ENCODE measurements at places on chromosomes 13 and 19. TPM values are rescaled to one million over a fixed set of nuclear protein-coding genes. Genes with fewer than 3 reads are reported as not detected.

DNA sequence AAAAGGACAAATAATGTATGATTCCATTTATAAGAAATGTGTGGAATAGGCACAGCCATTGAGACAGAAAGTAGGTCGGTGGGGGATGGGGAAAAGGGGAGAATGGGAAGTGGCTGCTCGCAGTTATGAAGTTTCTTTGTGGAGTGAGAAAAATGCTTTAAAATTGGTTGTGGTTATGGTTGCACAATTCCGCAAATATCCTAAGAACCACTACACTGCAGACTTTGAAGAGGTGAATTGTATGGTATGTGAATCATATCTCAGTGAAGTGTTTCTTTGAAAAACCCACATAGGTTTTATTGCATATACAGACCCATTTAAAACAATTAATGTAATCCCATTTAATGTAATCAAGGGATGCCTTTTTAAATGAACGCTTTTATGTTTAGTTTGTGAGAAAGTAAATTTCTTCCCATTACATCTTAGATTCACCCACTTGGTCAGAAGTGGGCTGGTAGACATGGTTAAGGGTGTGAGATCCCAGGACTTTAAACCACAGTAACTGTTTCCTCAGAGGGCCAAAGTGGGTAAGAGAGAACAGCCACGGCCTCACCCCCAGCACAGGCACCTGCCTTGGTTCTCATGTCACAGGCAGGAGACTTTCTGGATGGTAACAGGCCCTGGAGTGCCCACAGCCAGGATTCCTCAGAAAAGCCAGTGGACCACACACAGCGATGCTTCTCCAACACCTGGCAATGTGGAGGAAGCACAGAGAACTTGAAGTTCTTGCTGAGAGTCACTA lies 119.3 kb upstream of the GJB6 start:
- DNase-seq: no peak

DNA sequence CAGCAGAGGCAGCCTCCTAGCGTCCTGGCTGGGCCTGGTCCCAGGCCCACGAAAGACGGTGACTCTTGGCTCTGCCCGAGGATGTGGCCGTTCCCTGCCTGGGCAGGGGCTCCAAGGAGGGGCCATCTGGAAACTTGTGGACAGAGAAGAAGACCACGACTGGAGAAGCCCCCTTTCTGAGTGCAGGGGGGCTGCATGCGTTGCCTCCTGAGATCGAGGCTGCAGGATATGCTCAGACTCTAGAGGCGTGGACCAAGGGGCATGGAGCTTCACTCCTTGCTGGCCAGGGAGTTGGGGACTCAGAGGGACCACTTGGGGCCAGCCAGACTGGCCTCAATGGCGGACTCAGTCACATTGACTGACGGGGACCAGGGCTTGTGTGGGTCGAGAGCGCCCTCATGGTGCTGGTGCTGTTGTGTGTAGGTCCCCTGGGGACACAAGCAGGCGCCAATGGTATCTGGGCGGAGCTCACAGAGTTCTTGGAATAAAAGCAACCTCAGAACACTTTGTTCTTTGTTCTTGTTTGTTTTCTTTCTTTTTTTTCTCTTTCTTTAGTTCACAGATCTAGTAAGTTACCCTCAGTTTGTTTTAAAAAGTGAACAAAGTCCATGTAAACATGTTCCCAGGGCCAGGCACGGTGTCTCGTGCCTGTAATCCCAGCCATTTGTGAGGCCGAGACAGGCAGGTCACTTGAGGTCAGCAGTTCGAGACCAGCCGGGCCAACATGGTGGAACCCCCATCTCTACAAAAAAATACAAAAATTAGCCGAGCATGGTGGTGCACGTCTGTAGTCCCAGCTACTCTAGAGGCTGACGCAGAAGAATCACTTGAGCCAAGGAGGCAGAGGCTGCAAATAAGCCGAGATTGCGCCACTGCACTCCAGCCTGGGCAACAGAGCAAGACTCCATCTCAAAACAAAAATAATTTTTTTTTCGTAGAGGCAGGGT lies 10.2 kb downstream of the ANGPTL4 start:
- no peak for DNase-seq

GRCh38 chr19:17448131-17448967 lies at the start of gene TMEM221:
TMEM221 (minus strand) TSS chr19:17448668; CDS start chr19:17448462, 206 bp downstream.
- peak; percentile 48 for DNase-seq

Gene MAST3
- total RNA-seq: 3.7 TPM

All from dermis blood vessel endothelial cell (primary cell).